ENCODE measurements at places on chromosomes 3 and 15.

GRCh38 chr3:57434041-57434440 lies 110.1 kb downstream of the DNAH12 start:
- DNase-seq: peak; percentile 29

DNA sequence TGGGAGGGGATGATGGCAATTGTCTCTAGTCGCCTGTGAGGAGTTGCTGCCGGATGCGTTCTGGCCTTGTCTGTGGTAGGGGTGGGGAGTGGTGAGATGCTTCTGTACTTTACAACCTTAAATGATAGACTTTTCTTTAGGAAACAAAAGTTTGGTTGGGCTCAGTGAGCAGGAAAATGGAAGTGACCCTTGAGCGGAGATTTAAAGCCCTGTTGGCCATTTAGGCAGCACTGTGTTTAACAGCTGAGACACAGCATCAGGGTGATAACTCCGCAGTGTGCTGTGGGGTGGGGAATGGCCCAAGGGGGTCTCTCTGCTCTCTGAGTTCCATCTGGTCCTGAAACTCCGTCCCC lies 36.6 kb downstream of the SPSB4 start:
- DNase-seq: no peak

DNA sequence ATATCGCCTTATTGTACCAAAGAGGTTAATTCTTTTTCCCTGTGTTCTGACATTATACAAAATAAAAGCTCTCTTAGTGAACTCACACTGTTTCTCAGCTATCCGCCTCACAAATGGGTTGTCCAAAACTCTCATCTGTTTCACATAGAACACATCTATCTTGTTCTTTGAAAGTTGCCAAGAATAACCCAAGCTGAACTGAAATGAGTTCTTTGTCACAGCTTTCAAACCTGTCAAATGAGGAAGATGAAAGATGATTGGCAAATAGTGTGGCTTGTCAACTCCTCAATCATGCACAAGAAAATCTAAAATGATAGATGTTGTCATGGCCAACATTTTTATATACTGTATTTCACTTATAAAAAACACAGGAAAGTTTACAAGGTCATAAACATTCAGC lies 168.1 kb upstream of the OSTN start:
- DNase-seq: no peak

- no peak for DNase-seq
These were observed 96.1 kb downstream of the RSRC1 start for GRCh38 chr3:158205994-158206393.

DNA sequence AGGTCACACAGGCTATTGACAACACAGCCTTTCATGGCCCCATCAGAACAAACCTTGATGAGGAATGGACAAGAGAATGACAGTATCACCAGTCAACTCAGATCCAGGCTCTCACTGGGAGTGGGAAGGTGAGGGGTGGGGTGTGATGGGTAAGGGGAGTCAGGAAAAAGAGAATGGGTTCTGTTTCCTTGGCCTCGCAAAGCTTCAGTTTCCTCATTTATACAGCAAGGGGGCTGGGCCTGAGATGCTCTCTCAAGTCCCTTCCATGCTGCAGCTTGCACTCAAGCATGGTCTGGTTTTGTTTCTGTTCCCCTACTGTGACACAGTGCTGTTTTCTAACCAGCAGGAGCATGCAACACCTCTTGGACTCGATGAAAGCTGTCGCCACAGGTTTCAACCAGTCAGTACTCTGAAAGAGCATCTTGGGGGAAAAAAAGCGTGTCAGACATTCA lies 65.7 kb upstream of the IL12A start:
- peak; percentile 52 for DNase-seq

All from common myeloid progenitor, CD34-positive (primary cell).